ENCODE measurements at places on chromosomes 5 and 9.
A peak's percentile ranks its signal among the peaks of the same experiment; 100 is the strongest.

- peak; percentile 38 for DNase-seq
These were observed 124.7 kb upstream of the TBC1D2 start for GRCh38 chr9:98380065-98380681.

- DNase-seq, result no peak
These were observed 615.6 kb downstream of the EBF1 start for GRCh38 chr5:158484150-158484549.

DNA sequence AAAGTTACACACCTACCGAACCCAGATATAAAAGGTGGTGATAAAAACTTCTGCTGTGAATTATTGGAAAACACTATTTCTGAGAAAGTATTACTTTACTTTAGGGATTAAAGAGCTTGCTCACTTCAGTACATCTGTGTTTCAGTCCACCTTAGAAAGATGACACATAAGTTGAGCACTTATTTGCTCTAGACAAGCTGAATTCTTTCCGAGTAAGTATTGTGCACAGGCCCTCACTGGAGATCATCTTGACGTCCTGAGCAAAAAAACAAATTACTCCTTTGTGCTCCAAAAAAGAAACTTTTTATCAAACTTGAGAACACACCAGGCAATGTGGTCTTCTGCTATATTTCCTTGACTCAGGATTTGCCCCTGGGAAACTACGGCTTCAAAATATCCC is 231.0 kb upstream of the GRAMD2B start:
- no peak for DNase-seq

DNA sequence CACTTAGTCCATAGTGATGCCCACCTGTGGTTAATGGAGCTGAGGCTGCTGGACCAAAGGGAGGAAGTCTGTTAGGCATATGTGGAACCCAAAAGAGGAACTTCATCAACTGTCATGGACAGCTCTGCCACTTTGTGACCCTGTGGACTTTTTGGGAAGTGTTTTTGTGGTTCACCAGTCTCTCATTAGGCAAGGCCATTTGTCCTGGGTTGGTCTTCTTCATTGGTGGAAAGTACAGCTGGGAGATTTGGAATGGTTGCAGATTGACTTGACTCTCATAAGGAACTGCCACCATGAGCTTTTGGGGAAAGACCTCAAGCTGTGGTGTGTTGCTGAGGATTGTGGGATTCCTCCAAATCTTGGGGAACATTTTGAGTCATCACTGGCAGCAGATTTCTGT is 31.9 kb upstream of the IL12B start:
- DNase-seq, result no peak

GRCh38 chr5:132300577-132301343 is 6.6 kb downstream of the SLC22A4 start:
- no peak for DNase-seq

DNA sequence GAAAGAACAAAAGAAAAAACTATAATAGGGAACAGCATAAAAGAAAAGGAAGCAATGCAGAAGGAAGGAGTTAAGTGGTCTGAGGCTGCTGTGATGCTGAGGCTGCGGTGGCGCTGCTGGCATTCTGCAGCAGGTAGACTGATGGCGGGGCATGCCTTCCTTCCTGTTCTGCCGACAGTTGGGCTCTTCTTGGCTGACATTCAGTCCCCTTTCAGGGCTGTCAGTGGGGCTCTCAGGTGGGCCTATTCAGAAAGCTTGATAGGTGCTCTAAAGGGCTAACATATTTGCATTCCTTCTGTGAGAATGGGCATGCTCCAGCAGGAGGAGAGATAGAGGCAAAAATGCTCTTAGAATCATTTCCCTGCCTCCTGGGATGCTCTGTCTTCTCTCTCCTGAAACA is 5.1 kb upstream of the CLINT1 start:
- DNase-seq, result no peak

DNA sequence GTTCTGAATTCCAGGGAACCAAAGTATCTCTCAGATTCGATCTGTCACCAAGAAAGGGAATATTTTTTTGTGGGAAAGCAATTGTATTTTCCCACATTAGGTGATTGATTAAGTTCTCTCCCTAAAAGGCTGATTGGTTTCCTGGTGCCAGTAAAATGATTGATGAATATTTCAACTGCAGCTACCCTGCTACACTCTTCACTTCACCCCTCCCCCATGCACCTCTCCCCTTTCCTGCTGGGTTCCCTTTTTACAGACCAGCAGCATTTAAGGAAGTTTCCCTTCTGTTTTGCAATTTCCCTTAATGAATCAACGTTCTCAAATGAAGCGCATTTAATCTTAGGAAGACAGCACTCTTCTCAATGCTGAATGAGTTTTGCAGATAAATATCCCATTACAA is 13.1 kb downstream of the NR6A1 start:
- DNase-seq, result no peak

DNA sequence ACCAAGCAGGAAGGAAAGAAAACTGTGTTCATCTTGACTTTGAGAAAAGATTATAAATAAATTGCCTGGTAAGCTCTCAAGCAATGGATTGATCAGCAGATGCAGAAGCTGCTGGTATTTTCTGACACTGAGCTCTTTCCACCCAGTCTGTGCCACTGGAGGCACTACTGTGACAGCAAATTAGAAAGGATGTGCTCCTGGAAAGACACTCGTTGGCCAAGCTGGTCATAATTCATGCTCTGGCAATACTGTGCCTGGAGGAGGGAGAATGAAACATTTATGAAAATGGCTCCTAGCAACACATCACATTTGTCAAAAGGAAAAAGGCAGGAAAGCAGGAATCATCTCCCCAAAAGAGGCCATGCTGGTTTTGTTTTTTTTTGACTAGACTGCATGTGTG is 84.2 kb downstream of the CAVIN4 start:
- no peak for DNase-seq

DNA sequence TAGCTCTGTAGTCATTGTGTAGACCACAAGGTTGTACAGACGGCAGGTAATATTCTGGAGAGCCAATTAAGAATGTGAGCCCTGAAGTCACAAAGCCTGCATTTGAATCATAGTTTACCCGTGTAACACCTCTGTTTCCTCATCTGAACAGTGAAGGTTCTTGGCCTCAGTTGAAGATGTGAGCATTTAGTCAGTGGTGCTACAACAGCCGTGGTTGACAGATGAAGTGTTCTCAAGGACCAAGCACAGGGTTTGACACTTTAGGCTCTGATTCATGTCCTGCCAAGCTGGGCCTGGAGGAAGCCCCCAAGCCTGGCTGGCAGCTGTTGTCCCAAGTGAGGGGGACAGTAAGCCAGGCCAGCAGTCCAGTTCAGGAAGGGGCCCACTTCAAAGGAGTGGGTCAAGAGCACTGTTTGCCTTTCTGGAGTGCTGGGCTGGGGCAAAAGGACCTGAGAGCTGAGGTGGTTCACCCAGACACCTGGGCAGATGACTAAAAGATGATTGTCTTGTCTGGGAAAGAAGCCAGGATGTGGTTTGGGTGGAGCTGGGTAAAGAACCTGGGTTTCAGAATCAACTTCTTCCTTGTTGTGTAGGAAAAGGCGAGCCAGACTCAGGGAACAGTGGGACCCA is 20.7 kb downstream of the FAXDC2 start:
- no peak for DNase-seq

DNA sequence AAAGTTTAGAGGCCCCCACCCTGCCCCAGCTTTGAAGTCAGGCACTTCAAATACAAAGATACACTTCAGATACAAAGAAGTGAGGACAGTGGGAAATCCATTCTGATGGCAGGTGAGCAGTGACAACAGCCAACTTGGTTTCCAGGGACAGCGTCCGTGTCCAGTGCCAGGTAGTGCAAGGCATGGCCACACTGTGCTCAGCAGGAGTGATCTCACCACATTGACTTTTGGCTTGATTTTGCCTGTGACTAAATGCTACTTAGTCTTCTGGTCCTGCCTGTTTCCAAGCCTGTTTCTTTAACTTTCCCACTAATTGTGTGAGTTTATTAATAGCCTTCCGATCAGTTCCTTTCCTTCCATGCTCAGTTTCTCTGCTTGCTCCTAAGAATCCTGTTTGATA is 72.6 kb upstream of the PALM2AKAP2 start:
- DNase-seq, result no peak

GRCh38 chr9:107274096-107274495 is 9.0 kb upstream of the RAD23B start:
- DNase-seq, result no peak

DNA sequence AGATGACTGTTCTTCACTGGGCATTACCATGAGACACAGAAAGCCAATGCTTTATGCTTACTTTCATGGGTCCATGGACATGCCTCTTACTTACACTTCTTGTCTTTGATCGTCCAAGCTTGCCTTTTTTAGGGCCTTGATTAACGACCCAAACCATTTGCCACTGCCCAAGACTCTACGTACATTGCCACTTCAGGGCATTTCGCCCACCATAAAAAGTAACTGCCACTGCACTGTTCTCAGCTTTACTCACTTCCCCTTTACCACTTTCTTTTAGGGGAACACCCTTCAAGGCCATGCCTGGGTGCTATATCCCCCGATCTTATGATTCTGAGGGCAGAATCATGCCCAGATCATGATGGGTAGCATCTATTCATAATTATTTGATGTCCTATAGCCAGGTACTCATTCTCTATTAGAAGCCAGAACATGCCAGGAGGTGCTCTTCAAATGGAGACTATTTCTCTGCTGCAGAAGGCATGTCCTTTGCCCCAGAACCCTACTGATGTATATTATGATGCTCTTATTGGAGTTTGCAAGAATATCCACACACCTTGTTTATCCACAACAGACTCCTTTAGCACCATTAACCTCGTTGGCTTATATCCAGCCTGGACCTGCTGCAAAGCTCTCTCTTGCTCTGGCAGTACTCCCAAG is 64.1 kb upstream of the RAD23B start:
- DNase-seq, result no peak

- DNase-seq, result no peak
These were observed 1865.3 kb upstream of the ACO1 start for GRCh38 chr9:30519166-30519565.

DNA sequence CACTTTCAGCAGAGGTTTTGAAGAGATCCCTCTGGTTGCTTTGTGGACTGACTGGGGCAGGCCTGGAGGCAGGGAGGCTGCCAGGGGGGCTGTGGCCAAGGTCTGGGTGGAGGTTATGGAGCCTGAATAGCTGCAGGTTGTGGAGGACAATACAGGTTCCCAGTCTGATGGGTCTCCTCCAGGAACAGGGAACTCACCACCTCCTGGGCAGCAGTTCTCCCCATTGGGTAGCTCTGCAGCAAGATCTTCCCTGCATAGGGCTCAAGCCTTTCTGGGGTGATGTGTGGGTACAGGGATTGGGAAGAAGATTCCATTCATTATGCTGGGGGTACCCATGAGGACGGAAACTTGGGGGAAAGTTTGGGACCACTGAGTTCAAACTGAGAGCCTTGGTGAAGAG is 6.8 kb downstream of the AQP3 start:
- no peak for DNase-seq

DNA sequence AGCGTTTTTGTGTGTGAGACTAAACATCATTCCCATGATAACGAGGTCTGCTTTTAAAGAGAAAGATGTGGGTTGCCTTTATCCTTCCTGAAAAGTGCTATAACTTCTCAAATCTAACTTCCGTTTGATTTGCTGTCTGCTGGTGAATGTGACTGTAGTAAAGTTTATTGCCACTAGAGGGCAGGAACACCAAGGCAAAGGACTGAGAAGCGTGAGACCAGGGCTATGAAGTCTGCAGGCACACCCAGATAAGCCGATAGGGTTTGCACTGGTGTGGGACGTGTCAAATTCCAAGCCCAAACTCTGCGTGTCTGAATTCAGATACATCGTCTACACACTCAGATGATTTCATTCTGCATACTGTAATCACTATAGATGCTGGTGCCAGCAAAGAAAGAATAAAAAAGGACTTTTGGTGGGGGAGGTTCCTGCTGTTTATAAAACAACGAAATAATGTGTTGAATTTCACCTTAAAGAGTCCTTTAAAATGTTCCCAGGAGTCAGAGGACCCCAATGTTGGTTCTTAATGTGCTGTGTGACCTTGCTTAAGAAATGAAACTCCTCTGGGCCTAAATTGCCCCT is 87.2 kb downstream of the PTTG1 start:
- peak; percentile 77 for DNase-seq

DNA sequence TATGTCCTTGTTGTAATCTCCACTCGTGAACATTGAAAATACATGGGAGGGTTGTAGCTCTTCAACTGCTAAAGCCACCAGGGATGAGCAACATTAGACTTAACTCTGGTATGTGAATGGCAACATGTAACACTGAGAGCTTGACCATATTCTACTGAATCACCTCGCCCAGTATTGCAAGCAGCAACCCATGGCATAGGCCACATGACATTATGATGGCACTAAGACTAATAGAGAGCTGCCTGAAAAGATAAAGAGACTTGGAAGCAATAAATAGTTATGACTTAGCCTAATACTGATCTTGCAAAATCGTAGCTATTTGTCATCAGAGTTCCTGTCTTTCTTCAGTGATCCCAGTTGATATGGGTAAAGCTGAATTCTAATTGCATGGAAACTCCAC is 108.4 kb upstream of the NREP start:
- DNase-seq, result no peak

GRCh38 chr9:4301296-4301695 is 1.4 kb upstream of the GLIS3 start:
- peak; percentile 87 for DNase-seq

GRCh38 chr5:113663879-113664541 is 150.5 kb downstream of the YTHDC2 start:
- DNase-seq, result peak; percentile 54

- no peak for DNase-seq
These were observed 8.4 kb downstream of the CNOT8 start for GRCh38 chr5:154866841-154867240.

DNA sequence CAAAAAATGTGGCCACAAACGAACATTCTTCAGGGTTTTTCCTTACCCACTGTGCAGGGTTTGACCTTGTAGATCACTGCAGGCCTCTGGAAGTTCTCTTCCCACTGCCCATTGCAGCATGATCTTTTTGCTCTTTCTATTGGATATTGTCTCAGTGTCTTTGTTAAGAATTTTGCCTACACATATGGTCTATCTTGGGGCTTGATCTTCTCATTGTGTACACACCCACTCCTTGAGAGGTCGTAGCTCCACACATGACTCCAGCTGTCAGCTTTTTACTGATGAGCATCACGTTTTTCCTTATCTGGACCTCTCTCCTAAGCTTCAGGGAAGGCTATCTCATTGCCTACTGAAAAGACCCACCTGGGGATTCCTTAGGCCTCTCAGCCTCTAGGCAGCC is 3.0 kb upstream of the GLRX start:
- DNase-seq, result no peak
